Stimulated activated CD8-positive, alpha-beta memory T cell treated with anti-CD3 and anti-CD28 coated beads, Interleukin-2, amount 100 ng/mL, for 1 hour (primary cell): ENCODE measurements at places on chromosomes 3 and 15.

DNA sequence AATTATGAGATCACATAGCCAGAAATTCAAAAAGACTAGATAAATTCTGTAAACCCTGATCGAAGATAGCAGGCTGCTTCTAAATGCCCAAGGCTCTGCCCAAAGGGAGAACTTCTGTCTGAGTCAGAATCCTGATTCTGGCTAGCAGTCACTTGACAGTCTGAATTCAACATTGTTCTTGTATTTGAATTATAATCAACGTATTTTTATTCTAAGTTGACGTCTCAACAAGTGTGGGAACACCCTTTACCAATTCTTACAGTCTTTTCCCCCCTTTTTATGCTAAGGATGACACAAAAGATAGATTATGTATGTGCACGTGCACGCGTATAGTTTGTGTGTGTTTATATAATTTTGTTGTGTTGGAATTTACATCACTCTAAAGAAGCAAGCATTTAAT lies 552.8 kb downstream of the NAALADL2 start:
- no peak for DNase-seq

DNA sequence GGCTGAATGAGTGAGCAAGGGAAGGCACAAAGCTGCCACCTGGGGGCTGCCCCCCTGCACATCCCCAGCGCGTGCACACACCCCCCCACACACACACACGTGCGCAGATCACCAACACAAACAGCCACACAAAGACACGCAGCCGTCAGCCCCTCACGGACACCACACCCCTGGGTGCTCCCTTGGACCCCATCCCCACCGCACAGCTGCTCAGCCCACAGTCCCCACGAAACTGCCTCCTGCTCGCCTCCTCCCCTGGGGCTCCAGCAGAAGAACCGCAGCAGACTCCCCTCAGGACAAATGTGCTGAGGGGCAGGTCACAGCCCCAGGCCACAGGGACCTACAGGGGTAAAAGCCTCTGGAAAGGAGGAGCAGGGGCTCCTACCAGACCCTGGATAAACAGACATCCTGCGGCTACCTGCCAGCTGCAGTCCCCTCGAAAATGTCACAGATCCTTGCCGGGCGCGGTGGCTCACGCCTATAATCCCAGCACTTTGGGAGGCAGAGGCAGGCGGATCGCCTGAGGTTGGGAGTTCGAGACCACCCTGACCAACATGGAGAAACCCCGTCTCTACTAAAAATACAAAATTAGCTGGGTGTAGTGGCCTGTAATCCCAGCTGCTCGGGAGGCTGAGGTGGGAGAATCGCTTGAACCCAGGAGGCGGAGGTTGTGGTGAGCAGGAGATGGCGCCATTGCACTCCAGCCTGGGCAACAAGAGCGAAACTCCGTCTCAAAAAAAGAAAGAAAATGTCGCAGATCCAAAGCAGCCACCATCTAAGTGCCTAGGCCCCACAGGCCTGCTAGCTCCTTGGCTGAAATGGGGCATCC lies 6.5 kb downstream of the TWF2 start:
- no peak for DNase-seq

DNA sequence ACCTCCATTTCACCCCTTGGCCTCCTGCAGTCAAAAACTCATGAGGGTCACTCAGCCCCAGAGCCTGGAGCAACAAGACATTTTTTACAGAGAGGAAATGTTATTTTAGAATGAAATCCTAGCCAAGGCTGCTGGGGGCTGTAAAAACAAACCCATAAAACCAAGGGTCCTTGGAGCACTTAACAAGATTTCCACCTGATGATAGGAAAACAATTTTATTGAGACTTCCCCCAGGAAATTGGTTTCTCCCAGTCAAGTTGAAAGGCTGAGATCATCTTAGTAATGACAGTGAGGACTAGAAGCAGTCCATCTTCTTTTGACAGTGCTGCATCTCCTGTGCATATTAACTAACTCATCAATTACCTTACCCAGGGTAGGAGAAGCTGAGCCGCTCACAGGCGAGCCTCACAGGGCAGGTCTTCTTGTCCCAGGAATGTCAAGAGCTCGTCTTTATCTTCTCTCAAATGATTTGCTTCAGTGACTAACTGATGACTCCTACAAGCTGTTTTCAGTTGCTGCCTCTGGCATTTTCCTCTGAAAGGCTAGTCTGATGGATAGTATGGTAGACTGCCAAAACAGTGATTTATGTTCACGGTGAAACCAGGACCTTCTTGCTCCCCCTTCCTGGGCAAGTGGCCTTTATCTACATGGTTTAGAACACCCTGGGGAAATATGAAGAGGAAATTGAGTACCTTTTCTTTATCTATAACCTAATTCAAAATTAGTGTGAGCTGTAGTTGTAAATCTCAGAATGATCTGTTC lies 34.6 kb upstream of the AEN start:
- no peak for DNase-seq

GRCh38 chr3:160154596-160154995 lies 70.6 kb upstream of the C3orf80 start:
- DNase-seq = no peak

DNA sequence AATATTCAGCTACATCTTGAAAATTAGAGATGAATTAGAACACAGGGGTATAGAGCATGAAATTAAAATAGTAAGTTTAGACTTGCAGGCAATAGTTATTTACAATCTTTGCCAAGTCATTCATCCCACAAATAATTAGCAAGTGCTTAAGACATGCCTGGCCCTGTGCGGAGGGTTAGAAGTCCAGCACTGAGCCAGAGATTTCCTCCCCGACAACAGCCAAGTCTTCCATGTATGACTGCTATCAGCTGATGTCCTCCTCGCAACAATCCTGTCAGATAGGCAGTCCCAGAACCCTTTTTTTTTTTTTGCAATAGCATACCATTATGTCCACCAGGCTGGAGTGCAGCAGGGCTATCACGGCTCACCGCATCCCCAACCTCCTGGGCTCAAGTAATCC lies 14.6 kb downstream of the SIN3A start:
- no peak for DNase-seq

DNA sequence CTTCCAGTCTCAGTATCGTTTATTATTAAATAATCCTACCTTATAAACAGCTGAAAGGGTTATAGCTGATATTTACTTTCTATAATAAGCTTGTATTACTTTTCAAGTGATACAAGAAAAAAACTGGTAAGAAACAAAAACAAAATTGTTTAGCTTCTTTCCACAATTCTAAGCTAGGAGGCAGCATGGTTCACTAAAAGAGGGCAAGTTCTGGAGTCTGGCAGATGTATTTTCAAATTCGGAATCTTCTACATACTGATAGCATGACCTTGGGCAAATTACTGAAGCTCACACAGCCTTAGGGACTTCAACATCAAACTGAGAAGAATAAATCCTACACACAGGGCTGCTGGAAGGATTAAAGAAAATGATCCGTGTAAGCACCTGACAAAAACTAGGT lies 15.4 kb downstream of the C15orf62 start:
- no peak for DNase-seq

DNA sequence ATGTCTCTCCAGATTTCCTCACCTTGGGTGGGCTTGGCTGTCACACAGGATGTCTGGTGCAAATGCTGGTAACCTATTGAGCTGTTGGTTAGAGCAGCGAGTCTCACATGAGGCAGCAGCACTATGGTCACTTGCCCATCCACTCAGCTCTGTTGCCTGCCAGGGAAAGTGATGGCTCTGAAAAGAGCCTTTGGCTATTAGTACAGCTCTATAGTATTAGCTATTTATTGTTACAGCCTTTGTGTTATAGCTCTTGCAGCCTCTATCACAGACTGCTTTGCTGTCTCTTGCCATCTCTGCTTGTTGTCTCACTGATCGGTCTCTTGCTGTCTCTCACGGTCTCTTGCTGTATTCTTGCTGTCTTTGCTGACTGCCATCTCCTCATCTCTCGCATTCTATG lies 114.3 kb downstream of the MFSD1 start:
- no peak for DNase-seq

- DNase-seq = no peak
These were observed 2.2 kb downstream of the IGF1R start for GRCh38 chr15:98650417-98651035.

GRCh38 chr3:154548341-154548740 lies 118.4 kb upstream of the GPR149 start:
- DNase-seq = no peak

- DNase-seq = no peak
These were observed 132.5 kb downstream of the DOCK3 start for GRCh38 chr3:50807266-50807665.

DNA sequence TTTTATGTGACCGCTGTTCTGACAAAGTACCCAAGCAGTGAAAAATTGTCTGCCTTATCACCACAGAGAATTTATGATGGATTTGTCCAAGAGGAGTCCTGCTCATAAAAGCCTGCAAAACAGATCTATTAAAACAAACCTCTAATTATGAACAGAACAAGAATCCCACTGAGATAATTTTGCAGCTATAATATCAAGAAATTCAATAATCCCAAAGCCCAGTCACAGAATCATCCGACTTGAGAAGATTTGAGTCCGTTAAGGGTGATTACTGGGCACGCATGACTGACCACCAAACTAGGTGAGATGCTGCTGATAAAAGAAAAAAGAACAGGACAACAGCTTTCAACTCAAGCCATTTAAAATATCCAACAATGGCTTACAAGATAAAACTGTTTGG lies 231.0 kb upstream of the WNT5A start:
- no peak for DNase-seq

GRCh38 chr3:852033-852432 lies 240.8 kb upstream of the CNTN6 start:
- DNase-seq = no peak

- DNase-seq = no peak
These were observed 8.1 kb downstream of the ABTB1 start for GRCh38 chr3:127680798-127681221.
